ENCODE measurements at places on chromosomes 1 and 21. TPM values are rescaled to one million over a fixed set of nuclear protein-coding genes. Genes with fewer than 3 reads are reported as not detected.

Gene FAF1
- 94.4 TPM for total RNA-seq

DNA sequence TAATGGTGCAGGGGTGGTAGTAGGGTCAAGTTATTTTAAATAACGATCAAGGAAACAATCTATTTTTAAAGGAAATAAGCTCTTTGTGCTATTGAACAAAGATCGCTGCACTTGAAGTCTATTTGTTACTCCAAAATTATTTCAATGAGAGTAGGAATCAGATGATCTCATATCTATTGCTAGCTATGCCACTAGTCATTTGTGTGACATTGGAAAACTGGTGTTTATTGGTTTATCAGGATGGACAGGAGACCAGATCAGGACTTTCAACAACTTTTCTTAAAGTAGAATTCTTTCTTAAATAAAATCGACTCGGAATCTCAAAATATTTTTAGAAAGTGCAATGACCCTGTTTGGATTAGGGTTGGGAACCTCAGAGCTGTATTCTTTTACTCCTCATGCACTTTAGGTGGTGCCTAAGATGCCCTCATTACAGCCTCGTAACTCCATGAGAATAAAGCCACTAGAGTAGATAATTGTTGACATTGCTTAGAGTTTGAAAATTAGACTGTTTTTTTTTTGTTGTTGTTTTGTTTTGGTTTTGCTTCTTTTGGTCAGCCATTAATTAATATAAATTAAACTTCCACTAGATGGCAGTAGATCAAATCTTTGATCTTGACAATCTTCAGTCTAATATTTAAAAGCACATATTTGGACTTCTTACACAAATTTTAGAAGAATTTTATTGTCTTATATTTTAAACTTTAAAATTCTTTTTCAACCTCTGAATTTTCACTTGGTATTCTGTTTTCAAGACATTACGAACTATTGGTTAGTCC, 352.4 kb downstream of the USP25 start:
- H3K36me3 ChIP-seq, result no peaks in the 10 kb centered on the region
- no peak overlapping the region for H3K4me3 ChIP-seq
- DNase-seq, result no peak
- H3K4me1 ChIP-seq, result no peaks in the 10 kb centered on the region

DNA sequence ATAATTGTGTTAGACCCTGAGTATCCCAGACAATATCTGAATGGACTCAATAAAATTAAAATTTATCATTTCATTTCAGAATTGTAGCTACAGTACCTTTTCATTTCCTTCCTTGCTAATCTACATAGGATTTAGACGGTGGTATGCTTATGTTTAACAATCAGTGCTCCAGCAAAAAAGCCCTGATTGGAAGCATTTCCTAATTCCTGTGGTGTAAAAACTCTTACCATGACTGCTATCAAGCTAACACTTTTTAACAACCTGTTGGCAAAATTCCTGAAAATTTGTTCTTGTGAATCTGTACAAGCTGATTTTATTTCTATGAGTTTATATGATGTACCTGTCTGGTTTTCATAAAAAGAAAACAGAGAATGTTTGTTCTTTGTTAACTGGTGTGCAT, 5.2 kb upstream of the FNBP1L start:
- no peaks in the 10 kb centered on the region for H3K27me3 ChIP-seq
- DNase-seq, result no peak

- no peaks in the 10 kb centered on the region for H3K36me3 ChIP-seq
- H3K27ac ChIP-seq, result no peak overlapping the region
- peak overlapping the region; percentile 88 for H3K4me3 ChIP-seq
- no peaks in the 10 kb centered on the region for H3K4me1 ChIP-seq
- DNase-seq, result peak; percentile 93
These were observed 5.3 kb downstream of the DSCAM start for GRCh38 chr21:40841524-40842196.

DNA sequence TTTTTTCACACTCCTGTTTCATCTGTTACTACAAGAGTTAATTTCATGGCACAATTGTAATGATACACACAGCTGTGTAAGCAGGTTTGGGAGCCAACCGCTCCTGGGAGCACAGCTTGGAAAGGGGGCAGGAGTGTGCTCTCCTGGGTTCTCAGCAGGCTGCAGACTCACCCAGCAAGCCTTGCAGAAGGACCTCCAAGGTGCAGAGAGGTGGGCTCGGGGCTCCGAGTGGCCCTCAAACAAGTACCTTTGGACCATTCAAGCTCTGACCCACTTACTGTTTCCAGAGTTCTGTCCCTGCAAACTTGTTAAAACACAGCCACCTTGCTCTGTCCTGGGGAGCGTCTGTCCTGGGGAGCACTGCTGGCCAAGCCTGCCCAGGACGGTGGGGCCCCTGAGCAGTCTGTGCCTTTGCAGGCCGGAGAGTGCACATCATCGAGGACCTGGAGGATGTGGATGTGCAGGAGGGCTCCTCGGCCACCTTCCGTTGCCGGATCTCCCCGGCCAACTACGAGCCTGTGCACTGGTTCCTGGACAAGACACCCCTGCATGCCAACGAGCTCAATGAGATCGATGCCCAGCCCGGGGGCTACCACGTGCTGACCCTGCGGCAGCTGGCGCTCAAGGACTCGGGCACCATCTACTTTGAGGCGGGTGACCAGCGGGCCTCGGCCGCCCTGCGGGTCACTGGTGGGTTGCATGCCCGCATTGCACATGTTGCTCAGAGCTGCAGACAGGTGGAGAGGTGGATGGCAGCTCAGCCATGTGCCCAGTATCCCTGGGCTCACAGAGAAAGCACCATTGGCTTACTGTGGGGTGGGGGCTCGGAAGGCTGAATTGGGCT, 78.0 kb downstream of the OBSCN start:
- no peaks in the 10 kb centered on the region for H3K27me3 ChIP-seq
- H3K4me1 ChIP-seq, result no peaks in the 10 kb centered on the region
- H3K4me3 ChIP-seq, result no peak overlapping the region
- no peak overlapping the region for H3K27ac ChIP-seq
- peak; percentile 34 for DNase-seq

- H3K27me3 ChIP-seq, result no peaks in the 10 kb centered on the region
- no peaks in the 10 kb centered on the region for H3K36me3 ChIP-seq
- no peak for DNase-seq
- no peak overlapping the region for H3K27ac ChIP-seq
- no peak overlapping the region for H3K4me3 ChIP-seq
These were observed 210.4 kb downstream of the KCNK2 start for GRCh38 chr1:215292932-215293331.

GRCh38 chr1:202656951-202657646, 53.2 kb downstream of the SYT2 start:
- peaks cover 6% of the 10 kb centered on the region for H3K27me3 ChIP-seq
- H3K36me3 ChIP-seq, result no peaks in the 10 kb centered on the region
- no peaks in the 10 kb centered on the region for H3K4me1 ChIP-seq

DNA sequence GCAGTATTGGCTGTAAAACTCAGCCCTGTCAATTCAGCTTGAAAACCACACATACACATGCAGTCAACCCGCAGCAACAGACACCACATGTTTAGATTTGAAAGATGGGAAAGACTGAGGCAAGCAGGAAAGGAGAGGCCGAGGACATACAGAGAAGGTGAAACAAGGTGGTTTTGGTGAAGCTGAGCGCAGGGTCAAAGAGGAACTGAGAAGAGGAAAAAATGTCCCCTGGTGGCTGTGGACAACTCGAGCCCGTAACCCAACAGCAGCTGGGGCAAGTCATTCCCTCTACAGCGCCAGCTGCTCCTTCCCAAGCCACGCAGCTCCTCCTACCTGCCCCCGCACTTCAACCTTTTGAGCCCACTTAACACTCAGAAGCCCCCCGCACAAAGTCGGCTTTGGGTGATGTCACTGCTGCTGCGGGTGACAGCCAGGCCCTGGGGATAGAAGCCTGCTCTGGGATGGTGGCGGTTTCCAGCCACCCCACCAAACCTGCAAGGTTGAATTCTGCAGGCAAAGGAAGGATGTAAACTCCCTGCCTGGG, 63.0 kb downstream of the KCNN3 start:
- no peak overlapping the region for H3K4me3 ChIP-seq
- DNase-seq, result no peak
- peaks cover 6% of the 10 kb centered on the region for H3K4me1 ChIP-seq
- no peaks in the 10 kb centered on the region for H3K36me3 ChIP-seq

- no peaks in the 10 kb centered on the region for H3K27me3 ChIP-seq
- H3K27ac ChIP-seq, result no peak overlapping the region
- H3K36me3 ChIP-seq, result no peaks in the 10 kb centered on the region
- no peak for DNase-seq
- H3K4me3 ChIP-seq, result no peak overlapping the region
These were observed 665.7 kb downstream of the BRINP3 start for GRCh38 chr1:189811960-189812359.

DNA sequence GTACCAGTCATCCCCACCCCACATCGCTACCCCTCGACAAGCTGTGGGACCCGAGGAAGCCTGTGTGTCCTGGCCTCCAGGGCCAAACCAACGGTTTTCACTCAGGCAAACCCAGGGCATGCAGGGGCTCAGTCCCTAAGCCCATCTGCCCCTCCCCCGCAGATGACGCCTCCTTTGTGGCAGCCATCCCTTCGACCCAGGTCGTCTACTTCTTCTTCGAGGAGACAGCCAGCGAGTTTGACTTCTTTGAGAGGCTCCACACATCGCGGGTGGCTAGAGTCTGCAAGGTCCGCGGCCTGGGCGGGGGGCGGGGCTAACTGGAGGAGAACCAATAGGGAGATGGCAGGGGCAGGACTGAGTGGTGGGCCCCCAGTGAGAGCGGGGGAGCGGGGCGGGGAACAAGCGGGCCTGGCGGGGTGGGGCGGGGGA, 7.4 kb downstream of the SEMA4A start:
- DNase-seq, result peak; percentile 94
- H3K4me1 ChIP-seq, result no peaks in the 10 kb centered on the region
- H3K27me3 ChIP-seq, result no peaks in the 10 kb centered on the region
- H3K4me3 ChIP-seq, result no peak overlapping the region
- no peak overlapping the region for H3K27ac ChIP-seq

GRCh38 chr21:41725421-41726031, 41.3 kb downstream of the RIPK4 start:
- no peak overlapping the region for H3K4me3 ChIP-seq
- no peaks in the 10 kb centered on the region for H3K36me3 ChIP-seq
- H3K27ac ChIP-seq, result no peak overlapping the region
- peaks cover 7% of the 10 kb centered on the region for H3K4me1 ChIP-seq
- no peaks in the 10 kb centered on the region for H3K27me3 ChIP-seq
- peak; percentile 57 for DNase-seq
